ENCODE measurements at places on chromosomes 12 and 14.

DNA sequence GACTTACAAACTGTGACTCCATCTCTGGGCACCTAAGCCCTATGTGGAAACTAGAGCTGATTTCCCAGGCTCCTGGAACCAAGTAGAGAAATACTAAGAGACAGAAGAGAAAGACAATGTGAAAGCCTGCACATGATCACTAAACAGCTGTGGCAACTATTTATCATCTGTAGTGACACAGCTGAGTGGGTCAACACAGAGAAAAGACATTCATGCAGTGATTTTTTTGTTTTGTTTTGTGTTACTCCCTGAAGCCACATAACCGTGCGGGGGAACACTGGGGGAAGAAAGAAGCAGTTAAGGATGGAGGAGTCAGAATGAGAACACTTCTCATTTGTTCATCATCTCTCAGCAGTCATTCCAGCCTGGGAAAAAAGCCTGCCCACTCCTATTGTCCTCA lies 1.5 kb downstream of the PRR4 start:
- DNase-seq: no peak

DNA sequence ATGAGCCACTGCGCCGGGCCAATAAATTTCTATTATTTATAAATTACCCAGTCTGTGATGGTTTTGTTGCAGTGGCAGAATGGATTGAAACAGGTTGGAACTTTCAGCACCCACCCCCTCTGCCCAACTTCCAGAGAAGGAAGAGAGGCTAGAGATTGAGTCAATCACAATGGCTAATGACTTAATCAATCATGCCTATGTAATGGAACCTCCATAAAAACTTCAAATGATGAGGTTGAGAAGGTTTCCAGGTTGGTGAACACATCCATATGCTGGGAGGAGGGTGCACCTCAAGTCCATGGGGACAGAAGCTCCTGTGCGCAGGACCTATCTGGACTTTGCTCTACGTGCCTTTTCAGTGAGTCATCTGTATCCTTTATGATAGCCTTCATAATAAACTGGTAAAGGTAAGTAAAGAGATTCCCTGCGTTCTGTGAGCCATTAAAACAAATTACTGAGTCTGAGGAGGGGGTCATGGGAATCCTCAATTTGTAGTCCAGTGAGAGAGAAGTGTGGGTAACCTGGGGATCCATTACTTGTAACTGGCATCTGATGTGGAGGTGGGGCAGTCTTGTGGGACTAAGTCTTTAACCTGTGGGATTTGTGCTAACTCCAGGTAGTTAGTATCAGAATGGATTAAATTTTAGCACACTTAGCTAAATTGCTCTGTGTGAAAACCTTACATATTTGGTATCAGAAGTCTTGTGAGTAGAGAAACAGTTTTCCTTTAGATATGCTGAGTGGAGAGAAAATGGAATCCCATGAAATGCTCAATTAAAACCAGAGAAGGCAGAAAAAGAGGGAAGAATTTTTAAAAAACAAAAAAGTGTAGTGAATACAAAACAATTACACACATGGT lies 11.7 kb upstream of the NGDN start:
- DNase-seq: no peak

GRCh38 chr12:123026094-123026853 lies 45.8 kb downstream of the ARL6IP4 start:
- DNase-seq: no peak

GRCh38 chr12:66119870-66120241 lies 10.7 kb downstream of the LLPH start:
- no peak for DNase-seq

DNA sequence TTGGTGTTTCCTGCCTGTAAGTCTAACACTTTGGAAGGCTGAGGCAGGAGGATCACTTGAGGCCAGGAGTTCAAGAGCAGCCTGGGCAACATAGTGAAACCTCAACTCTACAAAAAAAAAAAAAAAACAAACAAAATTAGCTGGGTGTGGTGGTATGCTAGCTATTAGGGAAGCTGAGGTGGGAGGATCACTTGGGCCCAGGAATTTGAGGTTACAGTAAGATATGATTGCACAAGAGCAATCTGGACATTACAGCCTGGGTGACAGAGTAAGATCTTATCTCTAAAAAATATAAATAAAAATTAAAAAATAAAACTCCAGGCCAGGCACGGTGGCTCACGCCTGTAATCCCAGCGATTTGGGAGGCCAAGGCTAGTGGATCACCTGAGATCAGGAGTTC lies 39.8 kb upstream of the CMKLR1 start:
- no peak for DNase-seq

DNA sequence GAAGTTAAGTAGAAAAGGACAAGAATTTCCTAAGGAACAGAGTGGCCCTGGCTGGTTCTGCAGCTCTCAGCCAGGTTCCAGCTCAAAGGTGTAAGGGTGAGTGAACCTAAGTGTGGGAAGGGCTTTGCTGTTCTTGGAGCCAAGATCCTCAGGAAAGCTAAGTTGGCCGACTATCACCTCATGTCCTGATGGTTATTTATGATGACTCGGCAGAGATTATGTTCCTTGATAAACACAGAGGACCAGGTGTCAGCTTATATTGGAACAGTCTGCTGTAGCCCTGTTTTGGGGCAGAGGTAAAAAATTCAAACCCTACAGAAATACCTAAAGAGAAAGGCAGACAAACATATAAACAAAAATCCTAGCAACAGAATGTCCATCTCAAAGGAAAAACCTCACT lies 128.5 kb downstream of the TBX3 start:
- DNase-seq: no peak

GRCh38 chr12:29333178-29333577 lies 47.8 kb downstream of the ERGIC2 start:
- no peak for DNase-seq

GRCh38 chr12:7023114-7023513 lies 4.8 kb upstream of the LPCAT3 start:
- no peak for DNase-seq

- DNase-seq: no peak
Observed at GRCh38 chr12:3935078-3935477, 61.9 kb upstream of the PARP11 start.

DNA sequence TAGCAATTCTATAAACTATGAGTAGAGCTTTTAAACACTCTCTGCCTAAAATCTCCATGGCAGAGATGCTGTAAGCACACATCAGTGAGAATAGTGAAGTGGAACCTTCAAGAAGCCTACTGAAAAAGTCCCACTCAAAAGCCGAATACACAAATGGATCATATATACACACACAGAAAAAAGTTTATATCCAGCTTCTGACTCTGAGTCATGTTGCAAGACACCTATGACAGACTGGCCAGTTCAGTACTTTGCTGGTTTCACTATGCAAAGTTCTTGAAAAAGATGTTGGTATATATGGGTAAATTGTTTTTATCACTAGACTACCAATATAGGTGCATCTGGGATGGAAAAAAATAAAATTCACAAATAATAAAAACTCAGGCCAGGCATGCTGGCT lies 126.1 kb downstream of the KCNK10 start:
- DNase-seq: no peak

- no peak for DNase-seq
Observed at GRCh38 chr14:95025941-95026340, 131.4 kb downstream of the DICER1 start.

DNA sequence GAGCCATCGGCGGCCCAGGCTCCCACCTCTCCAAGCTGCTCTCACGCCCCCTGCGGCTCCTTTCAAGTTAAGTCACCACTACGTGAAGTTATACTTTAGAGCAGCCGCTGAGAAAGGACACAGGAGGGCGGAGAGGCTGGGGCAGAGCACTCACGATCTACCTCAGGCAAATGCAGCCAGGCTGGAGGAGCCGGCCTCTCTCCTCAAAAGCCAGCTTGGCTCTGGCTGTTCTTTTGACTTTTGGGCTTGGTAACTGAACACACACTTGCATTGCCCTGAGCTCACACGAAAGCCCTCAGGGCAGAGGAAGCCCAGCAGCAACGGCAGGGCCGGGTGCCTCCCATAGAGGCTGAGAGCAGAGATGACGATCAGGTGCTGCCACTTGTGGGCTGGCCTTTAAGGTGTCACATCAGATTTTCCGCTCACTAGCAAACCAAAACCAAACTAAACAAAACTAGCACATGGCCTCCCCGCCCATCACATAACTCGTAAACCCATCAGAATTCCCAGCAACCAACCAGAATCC lies 75.2 kb downstream of the PITPNM2 start:
- no peak for DNase-seq

- no peak for DNase-seq
Observed at GRCh38 chr14:75310295-75311111, 31.9 kb downstream of the FOS start.

- DNase-seq: no peak
Observed at GRCh38 chr12:6529291-6529737, 5.0 kb upstream of the GAPDH start.

DNA sequence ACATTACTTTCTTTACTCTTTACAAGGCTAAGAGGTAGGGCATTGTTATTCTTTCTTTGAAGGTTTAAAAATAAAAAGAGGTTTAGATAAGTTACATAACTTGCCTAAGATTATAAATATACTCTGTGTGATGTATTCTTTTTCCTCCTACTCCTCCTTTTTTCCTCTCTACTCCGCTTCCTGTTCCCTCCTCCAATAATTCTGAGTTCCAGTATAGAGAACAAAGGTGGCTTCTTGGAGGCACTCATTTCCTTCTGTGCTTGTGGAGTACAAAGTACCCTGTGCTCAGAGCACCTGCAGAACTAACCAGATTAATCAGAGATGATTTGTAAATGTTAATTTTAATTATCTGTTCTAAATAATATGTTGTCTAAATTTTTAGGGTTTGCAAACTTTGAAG lies 11.3 kb downstream of the LRRC9 start:
- no peak for DNase-seq

GRCh38 chr14:100416921-100417860 lies 94.1 kb downstream of the SLC25A47 start:
- DNase-seq: no peak

DNA sequence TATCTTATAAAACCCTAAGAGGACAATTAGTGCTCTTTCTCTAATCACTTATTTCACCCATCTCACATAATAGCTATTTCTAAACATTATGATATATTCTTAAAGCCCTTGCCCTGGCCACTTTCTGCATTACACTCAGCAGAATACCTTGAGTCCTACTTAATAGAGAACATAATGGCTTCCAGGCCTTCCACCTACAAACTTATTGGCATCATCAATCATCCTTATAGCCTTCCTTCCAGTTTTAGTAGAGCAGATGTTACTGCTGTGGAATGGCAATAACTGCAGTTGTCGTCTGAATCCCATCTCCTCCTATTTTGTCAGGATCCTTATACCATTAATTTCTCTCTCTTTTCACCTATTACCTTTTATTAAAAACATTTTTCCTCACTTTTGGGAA lies 1127.4 kb downstream of the LRFN5 start:
- DNase-seq: no peak

DNA sequence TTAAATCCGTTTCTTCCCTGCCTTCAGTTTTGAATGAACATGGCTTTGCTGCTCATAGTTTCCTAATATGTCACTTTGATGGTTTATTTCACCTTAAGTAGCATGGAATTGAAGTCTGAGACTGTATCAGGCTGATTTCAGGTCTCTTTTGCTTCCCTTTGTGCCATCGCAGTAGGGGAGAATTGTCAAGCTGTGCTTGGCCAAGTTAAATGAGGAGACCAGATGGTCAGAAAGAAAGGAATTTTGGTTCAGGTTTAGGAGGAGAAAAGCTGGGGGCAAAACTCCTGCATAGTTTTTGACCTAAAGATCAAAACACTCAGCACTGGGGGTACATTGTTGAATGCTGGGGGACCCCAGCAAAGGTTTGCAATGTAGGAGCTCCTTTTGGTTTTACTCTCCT lies 398.4 kb downstream of the NUAK1 start:
- DNase-seq: no peak

- no peak for DNase-seq
Observed at GRCh38 chr14:68271913-68272391, 452.4 kb downstream of the RAD51B start.

DNA sequence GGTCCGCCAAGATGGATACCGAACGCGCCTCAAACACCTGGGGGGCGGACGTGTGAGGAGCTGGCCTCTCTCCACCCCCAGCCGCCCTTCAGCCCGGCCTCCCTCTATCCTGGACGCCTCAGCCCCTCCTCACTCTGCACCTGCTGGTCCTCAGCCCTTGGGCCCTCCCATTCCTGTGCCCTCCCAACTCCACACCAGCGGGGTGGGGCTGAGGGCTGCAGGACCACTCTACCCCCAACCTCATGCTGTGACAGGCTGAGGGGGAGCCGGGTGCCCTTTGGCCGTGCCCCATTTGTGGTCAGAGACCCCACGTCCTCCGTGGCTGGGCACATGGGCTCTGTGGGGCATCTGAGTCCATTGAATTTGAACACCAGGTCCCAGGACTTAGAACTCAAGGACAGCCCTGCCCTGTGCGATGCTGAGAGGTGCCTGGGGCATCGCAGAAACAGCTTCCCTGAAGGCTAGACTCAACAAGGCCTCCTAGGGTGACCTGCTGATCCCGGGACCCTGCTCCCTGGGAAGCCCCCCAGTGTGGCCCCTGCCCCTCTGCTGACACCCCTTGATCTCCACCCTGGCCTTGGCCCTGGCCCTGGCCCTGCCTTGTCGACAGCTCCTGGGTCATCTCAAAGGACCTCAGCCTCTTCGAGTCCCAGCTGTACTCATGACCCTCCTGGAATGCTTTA lies 82.0 kb upstream of the SFSWAP start:
- no peak for DNase-seq

DNA sequence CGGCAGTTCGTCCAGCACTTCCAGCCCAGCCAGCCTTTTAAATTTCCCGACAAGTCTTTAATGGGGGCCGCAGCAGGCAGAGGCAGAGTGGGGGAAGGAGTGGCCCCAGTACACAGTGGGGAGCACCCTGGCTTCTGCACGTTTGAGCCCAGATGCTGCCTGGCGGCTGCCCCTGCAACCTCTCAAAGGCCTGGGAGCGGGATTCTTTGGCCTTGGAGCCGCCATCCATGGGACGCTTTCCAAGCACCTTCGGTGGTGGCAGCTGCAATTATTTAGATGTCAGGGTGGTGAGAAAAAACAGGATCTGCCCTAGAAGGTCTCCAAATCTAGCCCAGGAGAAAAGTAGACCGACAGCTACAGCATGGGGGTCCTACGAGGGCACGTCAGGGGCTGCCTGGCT lies 46.0 kb downstream of the FAM222A start:
- DNase-seq: no peak

DNA sequence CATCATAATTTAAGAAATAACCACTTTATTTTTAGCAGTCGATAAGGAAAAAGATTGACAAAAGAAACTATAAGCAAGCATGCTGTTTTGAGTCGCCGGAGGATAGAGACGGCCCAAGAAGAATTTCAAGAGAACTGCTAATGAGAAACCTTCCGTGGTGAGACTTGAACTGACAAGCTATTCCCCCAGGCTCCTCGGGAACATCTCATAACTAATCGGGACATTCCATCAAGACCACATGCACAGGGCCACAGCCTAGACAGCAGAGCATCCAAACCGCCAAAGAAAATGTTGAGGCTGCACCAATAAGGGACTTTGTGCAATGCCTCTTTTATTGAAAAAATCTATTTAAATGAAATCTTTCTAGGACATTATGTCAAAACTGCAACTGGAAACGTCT lies 51.0 kb downstream of the YEATS4 start:
- DNase-seq: no peak

GRCh38 chr12:122048151-122048550 lies 26.5 kb downstream of the BCL7A start:
- no peak for DNase-seq
